Stimulated activated CD8-positive, alpha-beta memory T cell treated with anti-CD3 and anti-CD28 coated beads, Interleukin-4, amount 100 ng/mL, for 1 hour (primary cell): ENCODE measurements at places on chromosomes 2 and 18.

GRCh38 chr2:127194447-127194846 lies 25.7 kb downstream of the CYP27C1 start:
- no peak for DNase-seq

DNA sequence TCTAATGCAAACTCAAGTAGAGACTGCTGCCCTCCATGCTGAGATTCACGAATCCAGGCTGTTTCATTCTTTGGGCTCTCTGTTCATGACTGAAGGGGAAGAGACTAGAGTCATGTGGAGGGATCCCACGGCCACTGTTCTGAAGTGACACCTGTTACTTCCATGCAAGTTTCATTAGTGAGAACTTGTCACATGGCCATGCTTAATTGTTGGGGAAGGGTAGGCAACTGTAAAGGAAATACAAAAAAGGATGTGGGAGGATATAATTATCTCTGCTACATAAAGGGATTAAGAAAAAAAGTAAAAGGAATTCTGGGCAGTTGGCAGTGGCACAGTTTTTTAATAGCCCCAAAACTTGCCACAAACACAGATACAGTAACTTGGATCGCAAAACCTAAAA lies 28.0 kb upstream of the PSME4 start:
- DNase-seq: no peak

DNA sequence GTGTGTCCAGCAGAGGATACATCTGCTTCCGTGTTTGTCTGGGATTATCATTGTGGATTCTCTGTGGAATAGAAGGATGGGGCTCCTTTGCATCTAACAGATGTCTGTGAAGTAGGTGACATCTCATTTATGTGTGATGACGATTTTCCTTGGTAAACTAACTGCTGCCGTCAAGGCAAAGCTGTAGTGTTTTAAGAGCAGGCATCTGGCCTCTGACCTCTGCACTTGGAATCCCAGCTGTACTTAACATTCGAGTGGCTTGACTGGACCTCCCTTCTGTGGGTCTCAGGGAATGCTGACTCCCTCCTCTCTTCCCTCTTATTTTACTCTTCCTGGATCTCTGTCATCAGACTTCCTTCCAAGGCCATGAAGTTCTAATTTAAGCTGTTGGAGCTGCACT lies 56.4 kb downstream of the DCDC2C start:
- no peak for DNase-seq

- DNase-seq: no peak
These were observed 114.1 kb downstream of the COL6A3 start for GRCh38 chr2:237299906-237300305.

DNA sequence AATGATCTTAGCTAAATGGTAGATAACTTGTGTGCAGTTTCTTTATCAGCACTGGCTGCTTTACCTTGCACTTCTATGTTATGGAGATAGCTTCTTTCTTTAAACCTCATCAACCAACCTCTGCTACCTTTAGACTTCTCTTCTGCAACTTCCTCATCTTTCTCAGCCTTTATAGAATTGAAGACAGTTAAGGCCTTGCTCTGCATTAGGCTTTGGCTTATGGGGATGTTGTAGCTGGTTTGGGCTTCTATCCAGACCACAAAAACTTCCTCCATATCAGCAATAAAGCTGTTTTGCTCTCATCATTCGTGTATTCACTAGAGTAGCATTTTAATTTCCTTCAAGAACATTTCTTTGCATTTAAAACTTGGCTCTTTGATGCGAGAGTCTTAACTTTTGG lies 123.7 kb downstream of the PIK3C3 start:
- no peak for DNase-seq

GRCh38 chr2:9498210-9498609 lies 23.9 kb downstream of the IAH1 start:
- DNase-seq: no peak

DNA sequence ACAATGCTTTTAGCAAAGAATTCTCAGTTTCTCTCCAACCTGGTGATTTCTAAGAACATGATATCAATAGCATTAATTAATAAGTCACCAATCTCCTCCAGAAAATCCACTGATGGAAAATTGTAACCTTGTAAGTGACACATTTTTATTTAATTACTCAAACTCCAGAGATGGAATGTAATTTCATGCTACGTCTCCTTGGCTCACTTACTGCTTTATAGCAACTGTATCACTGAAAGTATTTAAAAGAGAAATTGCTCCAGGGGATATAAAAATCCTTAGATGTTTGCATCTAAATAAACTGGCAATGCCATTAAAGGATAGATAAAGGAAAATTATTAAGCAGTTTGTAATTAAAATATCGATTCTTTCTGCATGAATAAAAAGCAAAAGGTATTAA lies 325.4 kb downstream of the TSN start:
- DNase-seq: no peak

- DNase-seq: peak; percentile 59
These were observed 29.9 kb upstream of the MPPE1 start for GRCh38 chr18:11937874-11938478.

- DNase-seq: no peak
These were observed 124.8 kb downstream of the ZNF516 start for GRCh38 chr18:76370201-76370600.

GRCh38 chr2:56034258-56034657 lies 110.7 kb upstream of the EFEMP1 start:
- no peak for DNase-seq

DNA sequence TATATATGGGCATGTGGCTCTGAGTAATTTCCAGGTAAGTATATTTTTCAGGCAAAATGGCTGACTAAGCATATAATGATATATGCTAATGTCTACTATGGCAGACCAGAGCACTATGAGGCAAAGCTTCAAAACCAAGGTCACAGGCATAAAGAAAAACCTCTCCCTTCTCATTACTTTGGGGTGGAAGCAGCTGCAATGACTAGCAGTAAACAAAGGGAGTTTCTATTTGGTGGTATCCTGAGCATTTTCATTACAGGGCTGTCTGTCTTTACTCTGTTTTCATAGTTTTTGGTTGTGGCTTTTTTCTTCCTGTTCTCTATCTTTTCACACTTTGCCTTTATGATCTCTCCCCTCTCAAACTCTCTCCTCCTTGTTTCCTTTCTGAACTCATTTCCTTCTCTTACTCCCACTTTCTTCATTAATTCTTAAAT lies 15.6 kb downstream of the PDE6D start:
- no peak for DNase-seq

GRCh38 chr18:11055721-11056120 lies 93.6 kb downstream of the PIEZO2 start:
- no peak for DNase-seq

DNA sequence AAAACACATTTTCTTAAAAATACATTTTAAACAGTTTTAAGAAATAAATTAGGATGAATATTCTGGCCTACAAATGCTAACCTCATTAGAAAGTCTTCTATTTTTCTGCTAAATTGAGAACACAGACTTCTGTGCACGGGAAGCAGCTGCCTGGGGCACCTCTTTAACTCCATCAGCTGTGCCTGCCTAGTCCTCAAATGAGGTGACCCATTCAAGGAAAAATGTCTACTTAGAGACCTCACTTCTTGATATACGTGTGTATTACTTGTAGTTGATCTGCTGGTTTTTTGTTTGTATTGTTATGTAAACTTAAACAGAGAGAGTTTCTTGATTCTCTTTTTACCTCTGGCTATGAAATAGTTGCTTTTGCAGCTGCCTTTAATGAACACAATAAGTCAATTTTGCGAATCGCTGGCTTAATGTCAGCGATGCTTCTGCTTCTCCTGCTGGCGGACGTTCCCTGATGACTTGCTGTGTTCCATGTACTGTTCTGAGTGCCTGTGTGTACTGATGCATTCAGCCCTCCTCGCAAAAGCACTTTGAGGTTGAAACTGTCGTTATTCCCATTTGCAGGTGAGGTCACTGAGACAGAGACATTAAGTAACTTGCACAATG lies 88.7 kb upstream of the TXNDC2 start:
- no peak for DNase-seq

- no peak for DNase-seq
These were observed 14.8 kb upstream of the DTNA start for GRCh38 chr18:34695310-34695709.

DNA sequence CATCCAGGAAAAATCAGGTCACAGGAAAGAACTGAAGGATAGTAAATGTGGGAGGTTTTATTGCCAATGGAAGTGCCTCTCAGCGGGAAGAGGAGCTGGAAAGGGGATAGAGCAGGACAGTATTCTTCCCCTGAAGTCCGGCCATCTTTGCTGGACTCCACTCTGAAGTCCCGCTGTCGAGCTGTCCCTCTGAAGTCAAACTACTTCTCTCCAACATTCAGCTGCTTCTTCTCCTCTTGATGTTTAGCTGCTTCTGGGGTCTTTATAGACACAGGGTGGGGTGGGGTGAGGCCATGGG lies 23.5 kb upstream of the SLC39A10 start:
- DNase-seq: no peak

GRCh38 chr18:23532848-23533247 lies 29.5 kb downstream of the RMC1 start:
- no peak for DNase-seq

GRCh38 chr2:112137516-112138158 lies 548 bp upstream of the FBLN7 start:
- DNase-seq: no peak

GRCh38 chr2:109164739-109165221 lies 35.8 kb downstream of the SH3RF3 start:
- no peak for DNase-seq

- no peak for DNase-seq
These were observed 51.4 kb downstream of the UXS1 start for GRCh38 chr2:106142683-106143082.

- no peak for DNase-seq
These were observed 159.8 kb downstream of the RHBDD1 start for GRCh38 chr2:226995625-226996041.

- no peak for DNase-seq
These were observed 17.8 kb upstream of the DUSP19 start for GRCh38 chr2:183060571-183061231.

GRCh38 chr2:68352651-68353391 lies 12.3 kb upstream of the PLEK start:
- DNase-seq: no peak

GRCh38 chr18:75533950-75534349 lies 106.4 kb upstream of the SMIM21 start:
- DNase-seq: no peak

- DNase-seq: no peak
These were observed 65.6 kb upstream of the REV1 start for GRCh38 chr2:99555404-99555803.

DNA sequence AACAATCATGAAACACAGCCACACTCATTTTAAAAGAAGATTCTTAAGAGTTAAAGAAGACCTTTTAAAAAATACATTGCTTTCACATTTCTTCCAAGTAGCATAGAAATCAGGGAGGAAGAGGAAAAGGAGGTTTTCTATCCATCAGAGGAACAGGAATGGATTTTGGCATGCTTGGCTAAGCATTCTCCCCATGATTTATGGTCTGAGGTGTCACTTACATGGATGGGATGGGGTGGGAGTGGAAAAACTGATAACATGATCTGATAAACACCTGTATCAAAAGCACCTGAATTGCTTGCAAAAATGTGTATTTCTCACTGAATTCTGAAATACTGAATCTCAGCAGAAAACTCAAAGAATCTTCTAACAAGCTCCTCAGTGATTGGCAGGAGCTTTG lies 265.9 kb downstream of the NRXN1 start:
- no peak for DNase-seq

DNA sequence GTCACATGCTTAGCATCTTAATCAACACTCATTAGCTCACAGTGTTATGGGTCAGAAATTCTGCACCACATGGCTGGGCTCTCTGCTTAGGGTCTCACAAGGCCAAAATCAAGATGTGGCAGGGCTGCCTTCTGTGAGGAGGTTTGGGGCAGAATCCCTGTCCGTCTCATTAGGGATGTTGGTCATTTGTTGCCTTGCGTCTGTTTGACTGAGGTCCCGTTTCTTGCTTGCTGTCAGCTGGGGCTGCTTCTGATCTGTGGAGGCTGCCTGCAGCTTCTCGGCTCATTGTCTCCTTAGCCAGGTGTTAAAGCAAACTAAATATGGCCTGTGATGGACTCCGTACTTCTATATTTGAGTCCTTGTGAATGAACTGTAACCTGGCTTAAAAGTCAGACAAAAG lies 146.5 kb downstream of the NDUFA10 start:
- DNase-seq: no peak

GRCh38 chr2:233131936-233132720 lies 72.0 kb downstream of the INPP5D start:
- DNase-seq: no peak

GRCh38 chr2:152426801-152427200 lies 91.8 kb downstream of the FMNL2 start:
- no peak for DNase-seq

DNA sequence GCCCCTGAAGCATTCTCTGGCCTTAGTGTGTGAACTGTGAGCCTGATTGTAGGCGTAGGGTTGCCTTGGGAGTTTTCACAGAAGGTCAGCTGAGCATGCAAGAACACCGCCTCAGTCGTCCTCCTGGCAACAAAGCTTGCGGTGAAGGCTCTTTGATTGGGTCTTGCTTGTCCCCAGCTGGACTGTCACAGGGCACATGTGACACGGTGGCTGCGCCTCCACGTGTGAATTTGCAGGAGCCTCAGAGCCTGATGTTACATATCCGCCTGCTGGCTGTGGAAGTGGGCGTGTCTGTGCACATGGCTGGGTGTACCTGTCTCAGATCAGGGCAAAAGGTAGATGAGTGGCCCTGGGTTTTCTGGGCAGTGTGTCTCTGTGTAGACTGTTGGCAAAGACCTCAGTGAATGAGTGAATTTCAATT lies 228.7 kb downstream of the HAUS1 start:
- no peak for DNase-seq

DNA sequence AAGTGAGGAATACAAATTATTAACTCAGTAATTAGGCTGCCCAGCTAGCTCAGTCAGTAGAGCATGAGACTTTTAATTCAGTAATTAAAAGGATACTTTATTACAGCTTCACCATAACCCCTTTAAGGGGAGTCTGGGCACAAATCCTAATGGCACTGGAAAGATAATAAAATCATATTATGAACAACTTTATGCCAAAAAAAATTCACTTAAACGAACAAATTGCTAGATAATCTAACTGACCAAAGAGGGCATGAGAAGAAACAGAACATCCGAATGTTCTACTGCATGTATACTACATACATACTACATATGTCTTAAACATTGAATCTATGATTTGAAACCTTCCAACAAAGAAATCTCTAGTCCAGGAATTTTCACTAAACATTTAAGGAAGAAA lies 159.5 kb downstream of the CYP26B1 start:
- no peak for DNase-seq

GRCh38 chr2:46012618-46013240 lies 284.5 kb upstream of the EPAS1 start:
- no peak for DNase-seq

GRCh38 chr2:127674241-127675209 lies 805 bp downstream of the LIMS2 start:
- DNase-seq: no peak

DNA sequence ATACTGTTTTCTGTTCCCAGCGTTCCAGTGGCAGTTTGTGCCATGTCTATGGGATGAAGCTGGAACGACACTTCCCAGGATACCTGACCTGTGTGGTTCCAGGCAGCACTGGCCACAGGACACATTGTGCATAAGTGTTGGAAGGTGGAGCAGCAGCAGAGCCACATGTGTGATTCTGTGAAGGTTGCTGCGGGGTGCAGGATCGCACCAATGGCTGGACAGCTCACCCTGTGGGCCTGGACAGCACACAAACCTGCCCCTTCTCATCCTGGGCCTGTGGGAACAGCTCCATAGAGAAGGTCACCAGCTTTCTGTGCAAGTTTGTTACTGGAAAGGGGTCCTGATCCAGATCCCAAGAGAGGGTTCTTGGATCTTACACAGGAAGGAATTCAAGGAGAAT lies 252.2 kb upstream of the RAB6C start:
- DNase-seq: no peak

GRCh38 chr2:17401096-17401495 lies 117.1 kb downstream of the RAD51AP2 start:
- DNase-seq: no peak
